ENCODE measurements at places on chromosomes 6 and 20. TPM values are rescaled to one million over a fixed set of nuclear protein-coding genes. Genes with fewer than 3 reads are reported as not detected.

GRCh38 chr20:43755390-43755789 is 28.6 kb upstream of the GTSF1L start:
- no peak for DNase-seq

GRCh38 chr6:20126789-20127653 is 85.2 kb downstream of the MBOAT1 start:
- DNase-seq: no peak

DNA sequence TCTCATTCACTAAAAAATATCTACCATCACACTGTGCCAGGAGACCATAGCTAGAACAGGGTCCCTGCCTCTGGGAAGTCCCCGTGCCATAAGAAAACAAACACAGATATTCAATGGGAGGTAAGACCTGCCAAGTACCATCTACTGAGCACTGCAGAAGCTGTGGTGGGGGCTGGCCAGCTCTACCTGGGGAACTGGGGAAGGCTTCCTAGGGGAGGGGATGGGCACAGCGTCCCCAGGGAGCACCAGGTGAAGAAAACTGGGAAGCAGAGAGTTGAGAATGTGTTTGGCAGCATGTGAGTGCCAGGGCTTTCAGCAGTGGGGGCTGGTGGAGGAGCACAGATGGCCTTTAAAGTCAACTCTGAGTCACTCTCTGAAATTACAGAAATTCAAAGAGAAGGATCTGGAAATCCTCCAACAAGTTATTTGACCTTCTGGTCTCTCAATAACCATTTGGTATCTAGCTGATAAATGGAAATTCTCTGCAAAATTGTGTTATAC is 85.2 kb downstream of the SHLD1 start:
- no peak for DNase-seq

The MPIG6B gene
- not detected for total RNA-seq

The ROMO1 gene
- 248 TPM for total RNA-seq
